ENCODE measurements at places on chromosomes 2 and 18.

GRCh38 chr2:66481100-66481549 is 46.2 kb downstream of the MEIS1 start:
- DNase-seq: no peak

DNA sequence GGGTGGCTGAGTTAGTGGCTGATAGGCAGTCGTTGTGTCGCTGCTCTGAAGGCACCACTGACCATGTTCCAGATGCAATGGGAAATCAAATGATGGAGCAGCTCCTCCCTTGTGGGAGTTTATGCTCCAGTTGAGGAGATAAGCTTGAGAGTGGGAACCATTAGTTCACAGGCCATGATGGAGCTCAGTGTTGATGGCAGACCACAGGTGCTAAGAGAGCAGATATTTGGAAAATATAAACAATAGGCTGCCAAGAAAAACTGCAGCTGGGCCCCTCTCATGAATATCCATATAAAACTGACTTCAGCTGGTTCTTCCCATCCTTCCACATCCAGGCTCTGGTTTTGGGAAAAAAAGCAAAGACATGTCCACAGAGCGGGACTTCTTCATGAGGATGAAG is 63.1 kb downstream of the EPAS1 start:
- no peak for DNase-seq

DNA sequence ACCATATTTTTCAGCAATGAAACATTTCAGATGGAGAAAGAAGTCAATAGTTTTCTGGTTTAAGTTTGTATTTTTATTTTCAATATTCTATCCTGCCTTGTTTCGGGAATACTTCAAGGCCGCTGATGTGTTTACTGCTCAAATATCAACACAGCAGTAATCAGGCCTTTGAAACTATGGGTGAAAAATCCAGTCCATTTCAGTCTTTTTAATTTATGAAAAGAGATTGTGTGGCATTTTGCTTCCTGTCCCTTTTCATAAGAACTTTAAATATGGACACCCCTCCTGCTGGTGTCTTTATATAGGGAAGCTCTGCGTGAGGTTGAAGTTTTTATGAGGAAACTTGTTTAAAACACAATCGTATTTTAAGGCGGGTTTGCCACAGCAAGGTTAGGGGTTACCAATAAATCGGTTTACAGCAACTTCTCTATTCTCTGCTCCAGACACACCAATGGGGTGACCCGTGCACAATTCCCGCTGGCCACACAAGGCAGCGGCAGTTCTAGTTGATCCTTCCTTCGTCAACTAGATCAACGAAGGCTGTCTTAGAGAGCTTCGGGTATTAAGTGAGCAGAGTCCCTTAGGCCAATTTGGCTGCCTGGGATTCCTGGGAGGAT is 1.2 kb upstream of the TANC1 start:
- peak; percentile 36 for DNase-seq

- peak; percentile 87 for DNase-seq
Measured at GRCh38 chr2:28624793-28625701, 126.6 kb upstream of the PPP1CB start.

GRCh38 chr2:201218780-201219179 is 35.8 kb downstream of the CASP10 start:
- DNase-seq: peak; percentile 62

GRCh38 chr2:24461685-24462084 is 29.4 kb upstream of the NCOA1 start:
- no peak for DNase-seq

DNA sequence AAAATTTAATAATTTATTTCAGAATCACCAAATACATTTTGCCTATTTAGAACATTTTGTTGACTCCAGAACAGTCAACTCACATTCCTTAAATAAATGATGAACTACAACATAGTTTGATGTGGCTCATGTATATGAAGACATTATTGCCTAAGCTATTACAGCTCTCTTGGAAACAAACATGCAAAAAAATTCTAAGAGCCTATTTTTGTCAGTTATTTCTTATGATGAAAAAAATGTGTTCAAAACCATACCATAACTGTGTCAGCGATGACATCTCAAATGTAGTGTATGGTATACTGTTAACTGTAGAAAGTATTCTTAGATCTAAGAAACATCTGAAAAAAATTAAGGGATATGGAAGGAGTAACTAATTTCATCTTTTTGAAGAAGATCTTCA is 6.3 kb upstream of the EMILIN2 start:
- DNase-seq: no peak

DNA sequence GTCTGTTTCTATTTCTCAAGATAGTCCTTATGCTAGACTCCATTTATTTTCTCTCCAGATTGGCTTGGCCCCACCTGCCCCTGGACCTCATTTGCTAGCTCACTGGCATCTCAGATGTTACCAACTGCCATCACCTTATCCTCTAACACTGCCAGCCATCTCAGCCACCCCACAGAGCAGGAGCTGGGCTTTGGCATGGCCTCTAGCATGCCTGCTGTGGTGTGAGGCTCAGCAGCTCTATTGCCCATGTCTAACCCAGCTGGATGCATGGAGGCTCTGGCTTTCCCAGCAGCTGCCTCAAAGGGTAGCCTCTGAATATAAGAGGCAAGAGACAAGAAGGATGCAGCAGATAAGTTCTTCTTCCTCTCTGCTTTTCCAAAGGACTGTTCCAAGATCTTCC is 373.4 kb downstream of the TNS1 start:
- DNase-seq: no peak

DNA sequence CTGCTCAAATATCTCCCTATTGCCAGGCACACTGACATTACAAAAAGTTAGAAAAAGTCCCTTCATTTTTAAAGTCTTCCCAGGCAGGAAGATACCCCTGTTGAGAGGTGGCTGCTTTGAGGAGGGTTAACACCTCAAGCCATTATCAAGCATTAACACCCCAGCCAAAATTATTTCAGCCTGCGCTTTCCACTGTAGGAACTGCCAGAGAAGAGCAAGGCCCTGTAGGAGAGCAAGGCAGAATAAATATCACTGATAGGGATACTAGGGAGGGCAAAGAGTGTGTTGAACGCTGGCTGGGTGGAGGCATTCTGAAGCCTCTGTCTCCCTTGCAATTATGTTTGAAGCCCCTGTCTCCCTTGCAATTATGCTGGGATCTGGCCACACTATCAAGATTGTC is 1020.7 kb upstream of the CELF4 start:
- DNase-seq: no peak

- no peak for DNase-seq
Measured at GRCh38 chr2:239374896-239375277, 25.9 kb downstream of the HDAC4 start.

GRCh38 chr2:147223553-147224060 is 621.2 kb upstream of the ACVR2A start:
- no peak for DNase-seq

GRCh38 chr2:230921806-230922595 is 3.0 kb downstream of the GPR55 start:
- DNase-seq: no peak

DNA sequence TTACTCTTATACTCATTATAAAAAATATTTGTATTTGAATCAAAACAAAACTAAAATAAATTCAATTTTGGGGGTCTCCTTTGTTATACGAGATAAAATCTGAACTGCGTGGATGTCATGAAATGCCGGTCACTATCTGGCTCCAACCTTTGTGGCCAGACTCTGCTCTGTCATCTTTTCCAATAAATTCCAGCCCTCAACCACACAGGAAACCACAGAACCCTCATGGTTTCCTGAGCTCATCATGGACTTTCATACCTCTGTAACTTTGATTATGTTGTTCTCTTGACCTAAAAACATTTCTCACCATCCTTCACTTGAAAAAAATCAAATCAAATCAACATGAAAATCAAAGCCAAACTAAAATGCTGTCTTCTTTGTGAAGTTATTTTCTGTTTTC is 724.7 kb downstream of the METTL4 start:
- no peak for DNase-seq

DNA sequence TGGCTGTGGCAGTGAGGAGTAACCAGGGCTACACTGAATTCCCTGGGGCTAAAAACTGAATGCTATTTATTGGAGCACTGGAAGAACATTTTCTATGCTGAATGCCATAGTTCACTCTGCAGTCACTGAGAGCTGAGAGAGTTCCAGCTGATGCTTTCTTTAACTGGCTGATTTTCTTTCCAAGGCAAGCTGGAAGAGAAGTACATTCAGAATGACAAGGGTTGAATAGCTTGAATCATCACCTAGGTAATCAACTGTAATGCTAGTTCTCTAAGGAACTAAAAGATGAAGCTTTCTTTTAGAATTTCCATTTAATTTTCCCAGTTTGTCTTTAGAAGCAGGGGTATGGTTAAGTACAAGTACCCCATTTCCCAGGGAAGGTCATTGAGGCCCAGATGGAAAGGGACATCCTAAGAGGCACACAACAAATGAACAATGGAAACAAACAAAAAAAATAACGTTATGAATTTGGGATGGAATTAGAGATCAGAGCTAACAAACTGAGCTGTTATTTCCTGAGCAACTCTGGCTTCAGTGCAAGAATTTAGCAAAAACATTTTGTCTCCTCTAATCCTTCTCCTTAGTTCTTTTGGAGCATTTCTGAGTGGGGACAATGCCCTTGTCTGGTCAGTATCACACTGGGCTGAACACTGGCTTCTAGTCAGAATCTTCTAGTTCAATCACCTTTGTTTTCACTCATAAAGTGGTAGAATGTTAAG is 132.8 kb upstream of the REG3A start:
- no peak for DNase-seq

- no peak for DNase-seq
Measured at GRCh38 chr18:59897321-59897954, 2.4 kb upstream of the PMAIP1 start.

DNA sequence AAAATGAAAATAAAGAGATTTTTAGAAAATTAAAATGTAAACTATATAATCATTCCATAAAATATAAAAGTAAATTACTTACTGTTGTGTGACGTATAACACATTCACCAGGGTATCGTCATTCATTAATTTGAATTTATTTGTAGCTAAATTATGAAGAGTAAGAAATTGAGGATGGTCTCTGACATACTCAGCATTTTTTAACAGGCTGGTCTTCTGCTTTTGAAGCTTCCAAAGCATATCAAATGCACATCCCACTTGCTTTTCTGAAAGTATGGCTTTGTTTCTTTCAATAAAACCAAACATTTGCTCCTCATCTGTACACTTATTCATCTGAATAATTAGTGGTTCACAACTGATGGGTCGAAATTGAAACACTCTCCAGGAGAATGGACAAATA is 2.1 kb downstream of the FASTKD1 start:
- DNase-seq: no peak

DNA sequence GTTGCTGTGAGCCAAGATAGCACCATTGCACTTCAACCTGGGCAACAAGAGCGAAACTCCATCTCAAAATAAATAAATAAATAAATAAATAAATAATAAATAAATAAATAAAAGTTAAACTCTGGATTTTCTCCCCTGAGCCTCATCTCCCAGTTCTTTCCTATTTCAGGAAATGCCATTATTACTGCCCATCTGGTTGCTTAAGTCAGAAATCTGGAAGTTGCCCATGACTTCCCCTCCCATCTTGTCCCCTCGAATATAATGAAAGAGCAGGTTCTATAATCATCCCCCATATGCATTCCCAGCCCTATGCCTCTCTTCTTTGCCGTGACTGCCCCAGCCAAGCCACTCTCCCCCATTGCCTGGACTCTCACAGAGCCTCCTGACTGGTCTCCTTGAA is 4.2 kb upstream of the PSD4 start:
- no peak for DNase-seq

DNA sequence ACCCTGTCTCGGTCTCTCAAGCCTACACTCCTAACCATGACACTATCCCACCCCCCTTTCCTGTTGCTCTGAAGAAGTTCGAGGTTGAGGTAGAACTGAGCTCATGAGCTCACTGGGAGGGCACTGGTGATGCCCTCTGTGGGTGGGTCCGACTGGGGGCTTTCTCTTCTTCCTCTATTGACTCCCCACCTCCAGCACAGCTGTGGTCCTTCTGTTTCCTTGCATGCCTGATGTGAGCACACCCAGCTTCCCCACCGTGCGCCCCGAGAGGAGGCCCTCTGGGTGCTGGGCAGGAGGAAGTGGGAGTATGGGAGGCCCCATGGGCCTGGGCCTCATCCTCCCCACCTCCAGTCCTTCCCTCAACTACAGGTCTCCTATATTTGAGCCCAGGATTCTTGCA is 20.9 kb downstream of the SPEG start:
- no peak for DNase-seq

DNA sequence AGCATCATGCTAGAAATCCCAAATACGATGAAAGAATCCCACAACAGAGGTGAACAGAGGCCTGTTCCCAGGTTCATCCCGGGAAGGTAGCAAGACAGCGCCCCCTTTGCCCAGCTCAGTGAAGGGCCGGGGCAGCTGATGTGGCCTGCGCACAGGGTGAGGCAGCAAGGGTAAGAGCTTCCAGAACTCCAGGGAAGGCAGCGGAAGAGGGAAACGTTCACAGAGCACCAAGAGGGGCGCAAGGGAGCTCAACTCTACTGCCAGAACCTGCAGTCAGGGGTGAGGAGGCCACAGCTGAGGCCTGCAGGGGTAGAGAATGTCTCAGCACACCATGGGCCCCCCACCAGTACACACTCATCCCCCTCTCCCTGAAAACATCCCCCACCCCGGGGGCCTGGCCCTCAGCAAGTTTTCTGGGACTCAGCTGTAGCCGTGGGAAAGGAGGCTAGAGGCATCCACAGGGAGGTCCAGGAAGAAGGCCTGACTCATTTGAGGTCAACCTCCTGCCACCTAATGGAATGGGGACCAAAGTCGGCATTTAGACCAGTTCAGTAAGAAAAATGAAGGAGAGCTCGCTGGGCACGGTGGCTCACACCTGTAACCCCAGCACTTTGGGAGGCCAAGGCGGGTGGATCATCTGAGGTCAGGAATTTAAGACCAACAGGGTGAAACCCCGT is 95.6 kb upstream of the ASAP2 start:
- DNase-seq: no peak

GRCh38 chr2:24021122-24021998 is 11.5 kb downstream of the MFSD2B start:
- no peak for DNase-seq

GRCh38 chr2:69300650-69301049 is 86.4 kb downstream of the GFPT1 start:
- no peak for DNase-seq

DNA sequence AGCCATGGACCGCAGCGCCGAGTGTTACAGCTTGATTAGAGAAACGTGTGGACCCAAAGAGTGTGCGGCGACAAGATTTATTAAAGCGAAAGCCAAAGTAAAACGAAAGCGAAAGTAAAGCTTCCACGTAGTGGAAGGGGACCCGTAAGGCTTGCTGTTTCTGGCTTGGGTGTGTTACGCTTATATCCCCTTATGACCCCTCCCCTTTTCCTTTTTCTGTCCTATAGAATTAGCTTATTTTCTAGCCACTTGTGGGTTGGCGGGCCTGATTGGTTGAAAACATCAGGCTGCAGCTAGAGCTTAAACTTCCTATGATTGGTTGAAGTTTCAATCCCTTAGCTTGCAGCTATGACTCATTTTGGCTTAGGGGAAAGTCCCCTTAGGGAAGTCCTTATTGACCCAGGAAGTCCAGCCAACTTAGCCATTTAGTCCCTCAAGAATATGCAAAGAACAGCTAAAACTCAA is 969.7 kb downstream of the DCDC2C start:
- no peak for DNase-seq

- no peak for DNase-seq
Measured at GRCh38 chr2:155645791-155646190, 686.7 kb downstream of the NR4A2 start.

Data from colonic mucosa (tissue), 4 donors.